ENCODE measurements at places on chromosomes 3 and 15. TPM values are rescaled to one million over a fixed set of nuclear protein-coding genes. Genes with fewer than 3 reads are reported as not detected.

Gene THUMPD3
- 26.3 TPM for total RNA-seq

Gene GRK7
- total RNA-seq, result not detected

Gene CCR9
- not detected for total RNA-seq

Gene CKMT1B
- 51.7 TPM for total RNA-seq

Gene HGD
- total RNA-seq, result 2.1 TPM

Gene UBE2E2
- 65.4 TPM for total RNA-seq

Gene C3orf22
- not detected for total RNA-seq

Gene HHATL
- total RNA-seq, result not detected

Gene NR1I2
- not detected for total RNA-seq

Gene FGF12
- total RNA-seq, result 1.5 TPM

Gene CPLX3
- total RNA-seq, result not detected

Gene IL5RA
- not detected for total RNA-seq

Gene OXTR
- not detected for total RNA-seq

Gene CASR
- not detected for total RNA-seq

Gene ROPN1
- total RNA-seq, result 3.1 TPM

Gene CACNA2D2
- total RNA-seq, result 1.6 TPM

Gene VWA5B2
- not detected for total RNA-seq

Gene CCDC39
- total RNA-seq, result not detected

Gene AGTR1
- 10.9 TPM for total RNA-seq

Gene ELL3
- 52.5 TPM for total RNA-seq

Gene HYAL1
- 29.4 TPM for total RNA-seq

Gene ALPK3
- 0.42 TPM for total RNA-seq

Gene CD200R1
- total RNA-seq, result 1.4 TPM

Gene CCDC54
- not detected for total RNA-seq

Gene PLSCR2
- total RNA-seq, result not detected

Gene IMPG2
- total RNA-seq, result 0.04 TPM

Gene RASGRF1
- not detected for total RNA-seq

Gene IL1RAP
- total RNA-seq, result 27.5 TPM

Gene NRG4
- total RNA-seq, result 4.6 TPM

Gene WDR93
- total RNA-seq, result 0.31 TPM

Gene SCAANT1
- not detected for total RNA-seq

Gene CDAN1
- total RNA-seq, result 16.4 TPM

Gene ATOSA
- 63.7 TPM for total RNA-seq

Gene SI
- 0.24 TPM for total RNA-seq

Gene TRPM1
- 7.0 TPM for total RNA-seq

Gene ZPLD1
- total RNA-seq, result 0.38 TPM

Gene ASB14
- total RNA-seq, result not detected

Gene GOLGA8H
- total RNA-seq, result 0.64 TPM

Gene FANCI
- 9.0 TPM for total RNA-seq

Gene CPN2
- total RNA-seq, result not detected

Gene SLC9C1
- total RNA-seq, result not detected

Gene GOLGA8S
- not detected for total RNA-seq

Gene NUDT16
- total RNA-seq, result 10.4 TPM

Gene FSTL1
- total RNA-seq, result 75.3 TPM

Gene MUSTN1
- 3.2 TPM for total RNA-seq

Gene GOLGA6A
- total RNA-seq, result 3.9 TPM

Gene GABRG3
- 3.9 TPM for total RNA-seq

Gene MRAS
- 39.8 TPM for total RNA-seq

Gene NTRK3
- 5.5 TPM for total RNA-seq

Gene CYP1A2
- total RNA-seq, result not detected
